ENCODE measurements at places on chromosomes 2 and 18.
A peak's percentile ranks its signal among the peaks of the same experiment; 100 is the strongest.

GRCh38 chr2:98126061-98126460, 39.1 kb downstream of the VWA3B start:
- DNase-seq, result no peak

GRCh38 chr2:134175834-134176233, 78.0 kb upstream of the MGAT5 start:
- DNase-seq, result no peak

- no peak for DNase-seq
These were observed 55.4 kb upstream of the ACVR1 start for GRCh38 chr2:157931542-157931941.

DNA sequence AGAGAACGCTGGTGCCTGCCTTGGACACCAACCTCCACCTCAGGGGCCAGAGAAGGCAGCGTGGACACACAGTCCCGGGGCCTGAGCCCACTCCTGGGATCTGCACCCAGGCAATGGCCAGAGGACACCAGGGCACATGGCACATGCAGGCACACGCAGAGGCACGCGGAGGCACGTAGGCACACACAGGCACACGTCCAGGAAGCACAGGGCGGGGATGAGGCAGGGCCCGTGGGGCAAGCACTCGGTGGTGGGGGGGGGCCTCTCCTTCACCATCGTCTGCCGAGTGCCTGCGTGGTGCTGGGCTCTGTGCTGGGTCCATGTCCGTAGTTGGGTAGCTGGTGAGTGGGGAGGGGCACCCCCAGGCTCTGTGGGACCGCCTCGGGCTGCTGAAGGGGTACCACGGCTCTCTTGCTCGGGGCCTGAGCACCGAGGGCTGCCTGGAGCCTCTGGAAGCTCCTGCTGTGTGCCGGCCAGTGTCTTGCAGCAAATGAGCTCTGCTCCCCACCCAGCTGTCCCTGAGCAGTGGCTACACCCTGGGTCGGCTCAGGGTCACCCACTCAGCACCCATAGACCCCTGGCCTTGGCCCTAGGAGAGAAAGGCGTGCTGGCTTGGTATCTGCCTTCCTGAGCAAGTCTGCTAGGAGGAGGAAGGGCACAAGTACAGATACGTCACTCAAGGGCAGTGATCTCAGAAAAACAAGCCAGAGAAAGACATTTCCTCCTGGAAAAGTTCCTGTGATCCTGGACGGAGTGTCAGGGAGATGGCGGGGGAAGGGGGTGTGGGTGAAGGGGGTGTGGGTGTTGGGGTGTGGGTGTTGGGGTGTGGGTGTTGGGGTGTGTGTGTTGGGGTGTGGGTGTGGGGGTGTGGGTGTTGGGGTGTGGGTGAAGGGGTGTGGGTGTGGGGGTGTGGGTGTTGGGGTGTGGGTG, 26.4 kb downstream of the RTP5 start:
- DNase-seq, result peak; percentile 62
